Activated CD4-positive, CD25-positive, alpha-beta regulatory T cell (primary cell): ENCODE measurements at places on chromosomes 2 and 18.

DNA sequence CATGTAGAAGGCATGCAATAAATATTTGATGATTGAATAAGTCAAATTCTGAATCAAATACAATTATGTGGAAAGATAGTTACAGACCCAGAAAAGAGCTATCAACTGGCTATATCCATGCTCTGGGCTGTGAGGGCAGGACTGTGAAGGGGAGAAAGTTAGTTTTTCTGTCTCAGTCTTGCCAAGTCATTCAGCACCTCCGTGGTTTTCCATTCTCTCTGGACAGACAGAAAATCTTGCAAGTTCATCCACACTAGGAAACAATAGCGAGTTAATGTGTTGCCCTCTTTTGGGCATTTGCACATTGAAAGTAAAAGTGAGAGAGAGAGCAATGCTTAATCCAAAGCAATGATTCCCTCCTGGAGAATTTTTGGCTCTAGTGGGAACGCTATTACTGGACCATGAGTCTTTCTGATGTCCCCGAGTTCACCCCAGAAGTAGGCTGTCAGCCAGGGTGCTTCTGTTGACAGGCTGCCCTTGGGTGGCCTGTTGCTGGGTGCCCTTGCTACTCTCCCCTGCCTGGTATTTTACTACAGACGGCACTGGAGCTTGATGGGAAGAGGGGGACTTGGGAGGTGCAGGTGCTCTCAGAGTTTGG, 238.3 kb downstream of the LOXHD1 start:
- no peak for DNase-seq

GRCh38 chr2:196591621-196592022, 47.9 kb upstream of the CCDC150 start:
- no peak for DNase-seq

GRCh38 chr18:4821801-4822200, 366.7 kb upstream of the DLGAP1 start:
- DNase-seq = no peak

- no peak for DNase-seq
Measured at GRCh38 chr2:10223471-10223870, 79.2 kb upstream of the HPCAL1 start.

- no peak for DNase-seq
Measured at GRCh38 chr2:120403261-120403660, 57.3 kb downstream of the INHBB start.

DNA sequence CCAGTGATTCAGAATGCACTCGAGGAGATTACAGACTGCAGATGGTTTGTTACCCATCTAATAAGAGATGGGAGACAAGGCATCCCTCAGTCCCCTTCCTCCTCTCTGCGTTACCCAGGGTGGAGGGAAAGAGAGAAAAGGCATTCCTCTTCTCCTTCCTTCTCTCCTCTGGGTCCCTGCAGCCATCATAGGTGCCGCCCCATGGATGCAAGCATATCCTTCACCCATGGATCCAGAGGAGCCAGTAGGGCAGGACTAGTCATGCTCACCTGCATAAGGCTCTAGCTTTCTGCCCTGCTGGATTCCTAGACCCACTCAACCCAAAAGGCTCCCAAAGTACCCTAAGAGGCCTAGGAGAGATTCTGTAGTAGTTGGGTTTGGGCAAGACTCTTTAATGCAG, 20.4 kb downstream of the CMPK2 start:
- no peak for DNase-seq

- DNase-seq = no peak
Measured at GRCh38 chr2:207911856-207912255, 113.5 kb downstream of the PLEKHM3 start.

- no peak for DNase-seq
Measured at GRCh38 chr18:62300359-62300963, 24.6 kb upstream of the TNFRSF11A start.
